ENCODE measurements at places on chromosomes 6 and 20. TPM values are rescaled to one million over a fixed set of nuclear protein-coding genes. Genes with fewer than 3 reads are reported as not detected.
A peak's percentile ranks its signal among the peaks of the same experiment; 100 is the strongest.

Gene CTNNBL1
- 61.0 TPM for total RNA-seq

Gene RAMACL
- total RNA-seq, result 1.7 TPM

- peak overlapping the region; percentile 26 for H3K27ac ChIP-seq
- peaks cover 14% of the 10 kb centered on the region for H3K4me1 ChIP-seq
- H3K4me3 ChIP-seq, result no peak overlapping the region
- DNase-seq, result no peak
Observed at GRCh38 chr6:35626401-35626800, 62.3 kb downstream of the FKBP5 start.

DNA sequence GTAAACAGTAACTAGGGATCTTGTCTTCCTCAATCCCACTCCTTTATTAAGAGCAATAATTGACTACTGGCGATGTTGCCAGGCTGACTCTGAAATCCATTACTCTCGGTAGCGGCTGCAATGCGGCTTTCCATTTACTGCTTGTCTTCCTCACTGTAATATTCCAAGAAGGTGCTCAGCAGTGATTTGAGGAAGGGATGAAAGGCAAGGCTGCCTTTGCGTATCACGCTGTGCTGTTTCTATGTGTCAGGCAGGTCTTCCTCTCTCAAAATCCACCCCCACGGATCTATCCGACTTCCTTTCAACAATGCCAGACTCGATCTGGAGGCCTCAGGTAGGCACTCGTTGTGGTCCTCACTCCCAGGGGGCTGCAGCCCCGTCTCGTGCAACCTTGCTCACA lies 261.4 kb upstream of the CDH4 start:
- H3K4me1 ChIP-seq, result no peaks in the 10 kb centered on the region
- no peaks in the 10 kb centered on the region for H3K27me3 ChIP-seq
- DNase-seq, result no peak

GRCh38 chr6:19472153-19472552 lies 365.0 kb upstream of the ID4 start:
- H3K4me1 ChIP-seq, result no peaks in the 10 kb centered on the region
- no peaks in the 10 kb centered on the region for H3K27me3 ChIP-seq
- no peak for DNase-seq
- H3K4me3 ChIP-seq, result no peak overlapping the region
